ENCODE measurements at places on chromosomes 4 and X.

- no peak for DNase-seq
Observed at GRCh38 chr4:162865102-162865501, 301.6 kb downstream of the NAF1 start.

DNA sequence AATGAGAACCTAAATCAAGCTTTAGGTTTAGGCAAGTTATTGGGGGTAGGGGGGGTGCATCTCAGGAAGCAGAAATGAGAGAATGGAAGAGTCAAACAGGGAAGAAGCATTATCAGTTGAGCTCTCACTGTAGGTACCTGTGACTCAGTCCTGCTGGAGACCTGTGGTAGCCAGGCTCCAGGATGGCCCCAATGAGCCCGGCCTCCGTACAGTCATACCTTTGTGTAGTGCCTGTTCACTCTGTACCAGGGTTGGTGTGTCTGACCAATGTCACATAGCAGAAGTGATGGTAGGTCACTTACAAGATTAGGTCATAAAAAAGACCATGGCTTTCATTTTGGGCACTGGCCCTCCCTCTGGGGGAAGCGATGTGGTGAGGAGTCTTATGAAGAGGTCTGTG is 45.3 kb upstream of the NMU start:
- DNase-seq, result no peak

GRCh38 chrX:39809331-39809730 is 288.4 kb downstream of the BCOR start:
- DNase-seq, result no peak

DNA sequence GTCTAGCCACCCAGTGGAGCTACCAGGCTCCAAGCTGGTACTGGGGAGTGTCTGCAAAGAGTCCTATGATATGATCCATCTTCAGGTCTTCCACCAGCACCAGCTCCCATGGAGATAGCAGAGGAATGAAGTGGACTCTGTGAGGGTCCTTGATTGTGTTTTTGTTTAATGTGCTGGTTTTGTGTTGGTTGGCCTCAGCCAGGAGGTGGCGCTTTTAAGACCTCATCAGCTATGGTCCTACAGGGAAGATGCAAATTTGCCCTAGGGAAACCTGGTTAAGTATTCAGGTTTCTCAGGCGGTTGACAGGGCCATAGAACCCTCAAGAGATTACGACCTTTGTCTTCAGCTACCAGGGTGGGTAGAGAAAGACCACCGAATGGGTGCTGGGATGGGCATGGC is 1141.1 kb downstream of the STIM2 start:
- no peak for DNase-seq
